ENCODE measurements at places on chromosomes 2 and 18.

GRCh38 chr18:44098551-44099098 lies 582.1 kb upstream of the SETBP1 start:
- no peak for DNase-seq

GRCh38 chr2:173402405-173402974 lies 47.8 kb downstream of the CDCA7 start:
- peak; percentile 67 for DNase-seq

GRCh38 chr2:40218679-40219078 lies 233.2 kb downstream of the SLC8A1 start:
- DNase-seq: no peak

DNA sequence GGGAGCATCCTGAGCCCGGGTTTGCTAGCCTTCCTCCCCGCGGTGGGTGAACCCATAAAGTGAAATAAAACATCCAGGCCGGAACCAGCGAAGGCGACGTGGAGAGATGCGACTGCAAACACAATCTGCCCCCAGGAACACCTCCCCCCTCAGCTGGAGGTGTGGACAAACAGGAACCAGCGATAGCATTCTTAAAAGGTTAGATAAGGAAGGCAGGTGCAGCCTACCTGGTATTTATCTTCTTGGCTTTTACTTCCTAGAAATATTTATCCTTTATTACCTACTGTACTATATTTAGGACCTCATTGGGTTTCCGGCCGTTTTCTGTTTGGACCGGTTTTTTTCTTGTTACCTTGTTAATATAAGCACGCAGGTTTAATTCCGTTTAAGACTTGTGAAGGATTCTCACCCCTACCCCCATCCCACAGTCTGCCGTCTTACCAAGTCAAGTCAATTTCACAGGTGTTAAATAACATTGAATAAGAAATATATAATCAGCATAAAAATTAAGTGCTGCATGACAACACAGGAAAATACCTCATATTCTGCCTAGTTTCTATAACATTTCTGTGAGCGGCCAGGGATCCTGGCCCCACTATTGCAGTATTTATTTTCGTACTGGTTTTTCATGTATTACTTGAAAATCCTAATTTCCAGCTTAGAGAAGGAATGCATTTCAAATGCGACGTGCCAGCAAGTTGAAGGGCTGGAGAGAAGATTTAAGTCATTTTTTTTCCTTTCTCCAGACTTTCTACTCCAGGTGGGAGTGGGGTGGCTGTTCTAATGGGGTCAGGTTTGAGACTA lies 224.0 kb upstream of the ID2 start:
- no peak for DNase-seq

- no peak for DNase-seq
Observed at GRCh38 chr18:9803698-9804516, 81.9 kb upstream of the TXNDC2 start.

GRCh38 chr18:46621871-46622270 lies 35.1 kb downstream of the LOXHD1 start:
- no peak for DNase-seq

DNA sequence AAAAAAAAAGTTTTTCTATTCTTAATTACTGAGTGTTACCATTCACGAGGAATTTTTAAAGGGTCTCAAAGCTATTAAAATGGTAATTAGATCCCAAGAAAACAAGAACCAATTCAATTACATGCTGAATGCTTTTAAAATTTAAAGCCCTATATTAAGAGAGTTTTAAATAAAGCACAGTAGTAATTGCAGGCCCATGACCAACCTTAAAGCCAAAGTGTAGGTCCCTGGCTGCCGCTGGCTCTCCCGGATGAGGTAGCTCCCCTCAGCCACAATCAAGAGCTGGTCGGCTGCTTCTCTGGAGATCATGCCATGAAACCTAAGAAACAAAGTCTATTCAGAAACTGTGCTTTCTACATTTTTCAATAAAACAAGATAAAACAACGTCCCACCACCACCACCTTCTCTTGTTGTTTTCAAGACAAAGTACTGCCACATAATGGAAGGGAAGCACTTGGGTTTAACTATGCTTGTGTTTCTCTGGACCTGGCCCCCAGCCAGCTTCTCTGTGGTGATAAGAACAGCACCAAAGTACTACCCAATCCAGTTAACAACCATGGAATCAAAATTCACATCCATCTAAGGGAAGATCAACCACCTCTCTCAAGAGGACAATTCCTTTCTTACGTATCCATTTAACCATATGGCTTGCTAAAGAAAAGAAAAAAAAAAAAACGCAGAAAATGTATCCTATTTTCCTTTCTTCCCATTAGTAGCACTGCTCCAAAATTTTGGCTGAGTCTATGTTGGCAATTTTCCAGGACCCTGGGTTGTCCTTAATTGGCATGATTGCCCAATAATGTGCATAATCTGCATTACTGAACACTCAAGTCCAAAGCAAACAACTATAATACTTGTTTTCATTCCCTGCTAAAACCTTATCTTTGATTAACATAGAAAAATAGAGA lies 90.1 kb downstream of the CHN1 start:
- no peak for DNase-seq

- no peak for DNase-seq
Observed at GRCh38 chr18:26438980-26439379, 109.4 kb downstream of the KCTD1 start.

DNA sequence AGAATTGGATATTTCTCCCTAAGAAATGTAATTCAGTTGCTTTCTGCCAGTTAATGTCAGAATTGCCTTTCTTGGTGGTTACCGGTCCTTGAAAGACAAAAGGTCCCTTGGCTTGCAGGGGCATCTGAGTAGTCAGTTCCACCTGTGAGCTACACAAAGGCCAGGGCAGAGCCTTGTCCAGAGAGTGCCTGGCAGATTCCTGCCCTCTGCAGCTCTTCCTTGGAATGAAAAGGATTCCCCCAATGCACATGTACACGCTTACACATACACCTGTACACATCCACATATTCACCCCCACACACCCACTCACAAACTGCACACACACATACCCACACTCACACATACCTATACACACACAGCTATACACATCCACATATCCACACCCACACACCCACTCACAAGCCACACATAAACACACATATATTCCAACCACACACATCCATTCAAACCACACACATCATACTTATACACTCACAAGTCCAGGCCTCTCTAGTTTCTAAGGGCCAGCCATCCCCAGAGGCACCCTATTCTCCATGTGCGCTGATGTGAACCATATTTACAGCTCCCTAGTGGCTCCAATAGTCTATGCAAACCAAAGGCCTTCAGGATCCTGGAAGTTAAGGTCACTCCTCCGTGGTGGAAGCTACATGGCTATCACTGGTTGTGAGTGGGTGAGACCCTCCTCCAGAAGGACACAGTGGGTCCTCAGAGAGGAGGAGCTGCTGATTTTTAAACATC lies 9.6 kb downstream of the CYRIA start:
- no peak for DNase-seq

DNA sequence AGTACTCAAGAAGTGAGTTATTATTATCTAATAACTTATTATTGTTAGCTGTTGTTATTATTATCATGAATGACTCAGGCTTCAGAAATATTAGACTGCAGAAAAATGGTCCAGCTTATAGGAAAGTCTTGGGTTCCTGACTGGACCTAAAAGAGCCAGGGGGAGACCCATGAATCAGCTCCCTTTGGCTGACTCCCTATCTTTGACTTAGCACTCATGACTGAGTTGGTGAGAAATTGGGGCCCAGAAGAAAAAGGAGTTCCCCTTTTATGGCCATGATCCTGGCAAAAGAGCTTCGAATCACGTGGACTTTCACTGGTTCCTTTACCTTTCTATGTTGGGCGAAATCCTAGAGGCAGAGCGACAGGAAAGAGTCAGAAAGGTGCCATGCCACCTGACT lies 145.8 kb downstream of the MYO3B start:
- no peak for DNase-seq

- DNase-seq: no peak
Observed at GRCh38 chr18:12750715-12751502, 48.1 kb downstream of the PSMG2 start.

DNA sequence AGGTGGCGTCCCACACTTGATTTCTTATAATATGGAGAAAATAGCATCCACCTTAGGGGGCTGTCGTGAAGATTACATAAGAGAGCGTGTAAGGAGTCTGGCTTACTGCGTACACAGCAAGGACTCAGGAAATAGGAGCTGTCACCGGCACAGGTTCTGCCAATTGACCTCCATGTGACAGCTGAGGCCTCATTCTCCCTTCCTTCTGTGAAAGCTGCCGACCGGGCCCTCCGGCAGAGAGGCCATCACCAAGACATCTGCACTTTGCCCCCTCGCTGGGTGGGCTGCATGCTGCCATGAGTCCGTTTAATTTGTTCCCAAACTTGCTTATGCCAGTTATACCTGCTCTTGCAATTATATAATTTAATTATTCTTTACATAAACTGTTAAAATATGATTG lies 27.7 kb downstream of the HS1BP3 start:
- no peak for DNase-seq

DNA sequence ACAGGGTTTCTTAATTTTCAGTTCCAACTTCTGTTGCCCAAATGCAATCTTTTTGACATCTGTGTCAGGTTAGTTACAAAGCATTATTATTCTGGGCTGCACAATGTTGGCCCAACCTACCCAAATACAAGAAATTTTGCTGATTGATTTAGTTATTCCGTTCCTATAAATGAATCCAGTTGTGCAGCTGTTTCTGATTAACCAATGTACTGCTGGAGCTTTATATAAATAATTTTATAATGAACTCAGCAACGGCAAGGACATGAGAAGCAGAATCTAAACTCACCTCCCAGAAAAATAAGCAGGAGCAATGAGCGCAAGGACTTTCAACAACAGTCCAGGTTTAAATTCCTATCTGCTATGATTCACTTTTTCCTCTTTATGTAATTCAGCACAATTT lies 76.3 kb upstream of the WIPF1 start:
- no peak for DNase-seq

DNA sequence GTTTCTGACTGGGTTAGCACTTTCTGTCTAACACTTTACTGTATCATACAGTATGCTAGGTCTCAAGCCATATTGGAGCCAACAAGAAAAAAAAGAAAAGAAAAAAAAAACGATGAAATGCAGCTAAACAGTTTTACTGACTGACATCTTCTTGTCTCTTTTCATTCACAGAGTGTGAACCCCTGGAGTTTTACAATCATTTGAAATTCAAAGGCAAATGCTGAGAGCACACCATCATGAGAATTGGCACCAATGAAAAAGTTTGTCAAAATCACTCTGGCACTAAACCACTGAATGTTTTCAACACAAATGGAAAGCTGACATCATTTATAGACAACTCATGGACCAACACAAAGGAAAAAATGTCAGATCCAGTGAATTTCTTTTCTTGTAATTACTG lies 513.3 kb downstream of the LRRTM4 start:
- DNase-seq: no peak

- no peak for DNase-seq
Observed at GRCh38 chr2:151098841-151099240, 162.8 kb downstream of the RBM43 start.

DNA sequence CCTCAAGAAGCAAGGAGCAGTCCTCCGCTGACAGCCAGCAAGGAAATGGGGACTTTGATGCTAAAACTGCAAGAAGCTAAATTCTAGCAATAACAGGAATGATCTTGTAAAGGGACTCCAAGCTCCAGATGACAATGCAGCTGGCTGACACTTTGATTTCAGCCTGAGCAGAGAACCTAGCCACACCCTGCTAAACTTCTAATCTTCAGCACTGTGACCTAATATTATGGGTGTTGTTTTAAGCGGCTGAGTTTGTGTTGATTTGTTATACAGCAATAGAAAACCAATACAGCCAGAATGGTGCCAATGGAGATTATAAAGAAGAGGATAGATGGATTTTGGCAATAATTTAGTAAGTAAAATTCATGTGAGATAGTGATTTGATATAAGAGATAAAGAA lies 196.7 kb upstream of the SPHKAP start:
- no peak for DNase-seq

DNA sequence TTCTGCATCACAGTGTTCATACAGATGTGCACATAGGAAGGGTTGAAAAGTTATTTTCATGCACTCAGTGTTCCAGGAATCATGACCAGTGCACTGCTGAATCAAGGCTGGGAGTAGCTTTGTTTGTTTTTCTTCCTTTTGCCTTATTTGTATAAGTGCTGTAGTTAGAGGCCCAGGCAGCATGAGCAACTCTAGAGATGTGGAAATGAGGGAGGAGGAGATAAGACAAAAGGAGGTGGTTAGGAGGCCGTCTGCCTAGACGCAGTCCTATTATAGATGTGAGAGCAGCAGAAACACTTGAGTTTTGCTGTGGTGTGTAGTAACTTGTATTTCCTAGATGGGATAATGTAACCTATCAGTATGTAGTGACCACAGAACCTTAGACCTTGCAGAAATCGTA lies 264.3 kb upstream of the RASGRP3 start:
- peak; percentile 79 for DNase-seq

GRCh38 chr2:108447947-108448677 lies 894 bp upstream of the GCC2 start:
- no peak for DNase-seq

DNA sequence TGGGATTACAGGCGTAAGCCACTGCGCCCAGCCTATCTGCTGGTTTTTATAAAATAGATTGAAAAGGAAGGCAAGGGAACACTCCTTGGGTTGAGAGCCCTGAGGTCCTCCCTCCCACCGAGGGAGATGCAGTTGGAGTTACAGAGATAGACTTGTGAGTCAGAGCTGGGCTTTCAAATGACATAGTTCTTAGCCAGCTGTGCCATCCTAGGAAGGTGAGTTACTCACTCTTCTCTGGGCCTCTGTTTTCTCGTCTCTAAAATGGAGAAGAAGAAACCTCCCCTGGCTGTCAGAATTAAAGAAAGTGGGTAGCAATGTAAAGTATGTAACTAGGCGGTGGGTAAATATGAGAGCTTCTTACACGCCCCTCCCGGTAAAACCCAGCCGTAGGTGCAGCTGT lies 2.4 kb downstream of the LRRFIP1 start:
- peak; percentile 17 for DNase-seq

- DNase-seq: no peak
Observed at GRCh38 chr2:195212586-195212985, 444.4 kb upstream of the SLC39A10 start.

DNA sequence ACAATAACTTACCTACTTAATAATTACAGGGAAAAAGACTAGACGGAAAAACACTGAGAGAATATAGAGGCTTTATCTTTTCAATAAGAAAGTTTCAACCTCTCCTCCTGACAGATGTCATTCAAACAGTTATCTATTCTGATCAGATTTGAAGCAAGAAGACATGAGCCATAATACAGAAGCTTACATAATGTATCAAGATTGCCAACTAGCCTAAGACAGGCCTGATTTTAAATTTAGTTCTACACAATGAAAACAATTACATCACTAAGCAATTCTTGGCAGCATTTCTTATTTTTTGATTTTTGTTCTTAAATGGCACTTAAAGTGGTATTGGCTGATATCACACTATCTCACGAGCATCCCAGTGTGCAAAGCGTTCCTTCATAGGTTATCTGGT lies 41.6 kb downstream of the GPR155 start:
- DNase-seq: no peak

GRCh38 chr2:14903709-14904374 lies 271.3 kb downstream of the LRATD1 start:
- DNase-seq: no peak

GRCh38 chr2:151860210-151860609 lies 32.0 kb upstream of the ARL5A start:
- DNase-seq: no peak
